ENCODE measurements at places on chromosomes 7 and 10. TPM values are rescaled to one million over a fixed set of nuclear protein-coding genes. Genes with fewer than 3 reads are reported as not detected.

SLC26A5 gene
- not detected for total RNA-seq

TM9SF3 gene
- total RNA-seq: 74.1 TPM

SORBS1 gene
- total RNA-seq: 4.9 TPM

SEMA4G gene
- 0.57 TPM for total RNA-seq

FKBP6 gene
- under 0.01 TPM for total RNA-seq

HMX3 gene
- 3.3 TPM for total RNA-seq

PDK4 gene
- total RNA-seq: 0.71 TPM

PGAM1 gene
- 506 TPM for total RNA-seq

DNA2 gene
- 36.6 TPM for total RNA-seq

C10orf67 gene
- total RNA-seq: not detected

Measured in Daoy (cell line).